ENCODE measurements at places on chromosomes 11 and 22. TPM values are rescaled to one million over a fixed set of nuclear protein-coding genes. Genes with fewer than 3 reads are reported as not detected.

CDON gene
- total RNA-seq: 66.6 TPM

PAX6 gene
- 0.63 TPM for total RNA-seq

OR52B6 gene
- not detected for total RNA-seq

MCHR1 gene
- under 0.01 TPM for total RNA-seq

ASCL2 gene
- total RNA-seq: not detected

OR51B5 gene
- not detected for total RNA-seq

OR52I1 gene
- not detected for total RNA-seq

OSBPL5 gene
- 17.3 TPM for total RNA-seq

RBMXL2 gene
- total RNA-seq: not detected

Data from fibroblast of the aortic adventitia (primary cell).